ENCODE measurements at places on chromosomes 6 and 20. TPM values are rescaled to one million over a fixed set of nuclear protein-coding genes. Genes with fewer than 3 reads are reported as not detected.

GFOD1 gene
- 18.2 TPM for total RNA-seq

DNA sequence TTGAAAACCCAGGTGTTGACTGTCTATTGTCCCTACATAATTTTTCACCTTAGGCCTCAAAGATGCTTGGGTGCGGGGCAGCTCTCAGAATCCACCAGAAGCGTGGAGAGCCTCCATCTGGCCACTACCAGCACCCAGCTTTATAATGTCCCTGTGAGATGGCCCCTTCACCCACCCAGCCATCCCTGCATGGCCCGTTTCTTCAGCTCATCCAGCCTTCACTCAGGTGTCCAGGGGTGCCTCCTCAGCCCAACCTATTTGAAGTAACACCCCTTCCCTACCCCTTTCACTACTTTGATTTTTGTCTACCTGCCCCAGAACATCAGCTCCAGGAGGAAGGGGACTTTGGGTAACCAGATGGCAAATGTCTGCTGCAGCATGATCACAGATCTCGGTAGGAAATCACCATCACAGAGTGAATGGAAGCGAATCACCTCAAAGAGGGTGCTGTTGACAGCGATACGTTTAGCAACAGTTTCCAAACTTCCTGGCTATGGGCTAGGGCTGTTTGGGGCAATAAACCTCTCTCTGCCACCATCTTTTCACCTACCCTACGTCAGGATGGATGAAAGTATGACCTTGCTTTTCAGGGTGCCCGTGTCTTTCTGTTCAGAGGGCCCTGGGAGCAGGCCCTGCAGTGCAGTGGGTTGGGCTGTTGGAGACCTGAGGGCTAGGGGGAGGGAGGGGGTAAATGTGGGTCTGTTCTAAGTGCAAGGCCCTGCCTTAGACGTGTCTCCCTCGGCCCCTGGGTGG, 1.2 kb upstream of the SLC17A9 start:
- no peak for DNase-seq

GRCh38 chr20:5973172-5973571, 22.7 kb downstream of the MCM8 start:
- DNase-seq: no peak

GRCh38 chr6:29071831-29072723, 15.0 kb downstream of the OR2B3 start:
- DNase-seq: no peak

GRCh38 chr6:3500262-3501014, 43.6 kb upstream of the SLC22A23 start:
- no peak for DNase-seq

Measured in glomerular endothelial cell (primary cell).